Calu3 (cell line): ENCODE measurements at places on chromosomes 2 and 18.

- no peak for DNase-seq
Observed at GRCh38 chr2:85183479-85183878, 50.3 kb downstream of the TCF7L1 start.

GRCh38 chr2:10919771-10920621 is 8.3 kb downstream of the KCNF1 start:
- no peak for DNase-seq

GRCh38 chr18:37361335-37362157 is 204.1 kb downstream of the CELF4 start:
- no peak for DNase-seq

- no peak for DNase-seq
Observed at GRCh38 chr18:36496022-36496421, 198.5 kb downstream of the FHOD3 start.

- no peak for DNase-seq
Observed at GRCh38 chr2:75317316-75317715, 118.0 kb upstream of the TACR1 start.

GRCh38 chr2:196205881-196206435 is 34.6 kb upstream of the STK17B start:
- DNase-seq, result no peak

GRCh38 chr2:96507957-96508520 is 2.9 kb upstream of the NEURL3 start:
- peak; percentile 89 for DNase-seq

DNA sequence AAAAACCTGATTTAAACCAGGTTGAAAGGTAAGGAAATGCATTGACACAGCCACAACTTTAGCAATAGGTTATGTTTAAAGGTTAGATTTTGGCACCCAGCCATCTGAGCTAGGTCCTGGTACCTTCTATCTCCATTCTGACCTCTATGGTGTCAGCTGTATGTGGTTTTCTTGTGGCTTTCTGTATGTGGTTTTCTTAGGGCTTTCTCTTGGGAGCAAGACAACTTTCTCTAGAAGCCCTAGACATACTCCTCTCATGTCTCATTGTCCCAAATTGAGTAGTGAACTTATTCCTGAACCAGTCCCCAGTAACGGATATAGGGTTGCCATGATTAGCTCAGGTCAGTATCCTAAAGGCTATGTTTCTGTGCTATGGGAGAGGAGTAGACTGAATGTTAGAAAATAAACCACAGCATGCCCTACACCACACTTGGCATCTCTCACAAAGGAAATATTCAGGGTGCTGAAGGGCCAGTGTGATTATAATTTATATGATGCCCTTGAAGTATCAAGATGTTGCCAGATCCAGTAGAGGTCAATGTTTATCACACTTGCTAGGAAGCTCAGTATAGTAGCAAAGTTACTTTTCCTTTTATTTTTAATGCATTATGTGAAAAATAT is 176.1 kb downstream of the CAPN13 start:
- no peak for DNase-seq

DNA sequence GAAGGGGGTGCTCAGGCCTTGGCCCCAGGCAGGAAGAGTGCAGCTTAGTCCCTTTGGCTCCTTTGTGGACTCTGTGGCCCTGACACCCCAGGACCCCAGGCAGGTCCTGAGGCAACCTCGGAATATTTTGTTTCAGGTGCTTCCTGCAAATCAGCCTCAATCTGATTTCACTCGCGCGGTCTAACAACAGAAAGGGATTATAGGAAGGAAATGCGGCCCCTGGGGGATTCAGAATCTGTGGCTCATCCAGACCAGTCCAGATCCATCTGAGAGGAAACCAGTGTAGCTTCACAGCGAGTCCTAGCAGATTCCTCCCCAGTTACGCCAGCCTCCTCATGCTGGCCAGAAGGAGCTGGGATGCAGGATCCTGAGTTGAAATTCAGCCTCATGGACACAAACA is 59.5 kb upstream of the YWHAQ start:
- DNase-seq, result no peak

- no peak for DNase-seq
Observed at GRCh38 chr18:22974707-22975106, 41.6 kb downstream of the RBBP8 start.

DNA sequence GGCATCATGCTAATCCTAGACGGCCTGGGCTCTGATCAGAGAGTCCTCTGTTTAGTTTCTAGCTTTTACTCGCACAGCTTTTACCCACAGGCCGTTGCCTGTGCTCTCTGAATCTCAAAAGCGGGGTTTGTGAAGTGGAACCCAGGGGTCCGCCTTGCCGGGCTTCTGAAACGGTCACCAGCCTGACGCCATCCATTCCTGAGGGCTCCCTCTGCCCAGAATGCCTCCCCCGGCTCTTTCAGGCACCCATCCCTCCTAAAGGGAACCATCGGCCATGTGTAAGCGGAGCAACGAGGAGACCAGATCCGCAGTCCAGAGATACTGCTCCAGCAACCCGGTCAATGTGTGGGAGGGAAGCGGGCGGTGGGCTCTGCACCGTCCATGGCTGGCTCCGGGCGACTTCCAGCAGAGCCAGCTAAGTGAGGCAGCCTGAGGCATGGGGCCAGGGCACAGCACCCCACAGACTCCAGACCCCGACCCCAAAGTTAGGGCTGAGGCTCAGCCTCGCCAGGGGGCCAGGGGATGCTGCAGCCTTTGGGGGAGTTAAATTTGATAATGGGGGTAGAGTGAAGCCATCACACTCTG is 28.8 kb downstream of the SALL3 start:
- DNase-seq, result no peak

DNA sequence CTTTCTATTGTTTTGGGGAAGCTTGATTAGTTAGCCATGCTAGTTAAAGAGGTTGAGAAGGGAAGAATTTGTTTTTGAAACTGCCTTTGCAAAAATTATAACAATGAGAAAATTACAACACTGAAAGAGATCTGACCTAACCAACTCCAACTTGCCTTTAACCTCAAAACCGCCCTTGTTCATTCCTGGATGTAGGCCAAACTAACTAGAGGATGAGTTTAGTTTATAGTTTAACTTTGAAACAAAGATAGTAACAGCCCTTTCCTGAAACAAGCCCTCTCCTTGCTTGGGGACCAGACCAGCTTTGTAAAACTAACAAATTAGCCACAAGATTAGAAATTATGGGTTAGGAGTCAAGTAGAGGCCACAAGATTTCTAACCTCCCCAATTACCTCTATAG is 713.9 kb downstream of the CPS1 start:
- no peak for DNase-seq

DNA sequence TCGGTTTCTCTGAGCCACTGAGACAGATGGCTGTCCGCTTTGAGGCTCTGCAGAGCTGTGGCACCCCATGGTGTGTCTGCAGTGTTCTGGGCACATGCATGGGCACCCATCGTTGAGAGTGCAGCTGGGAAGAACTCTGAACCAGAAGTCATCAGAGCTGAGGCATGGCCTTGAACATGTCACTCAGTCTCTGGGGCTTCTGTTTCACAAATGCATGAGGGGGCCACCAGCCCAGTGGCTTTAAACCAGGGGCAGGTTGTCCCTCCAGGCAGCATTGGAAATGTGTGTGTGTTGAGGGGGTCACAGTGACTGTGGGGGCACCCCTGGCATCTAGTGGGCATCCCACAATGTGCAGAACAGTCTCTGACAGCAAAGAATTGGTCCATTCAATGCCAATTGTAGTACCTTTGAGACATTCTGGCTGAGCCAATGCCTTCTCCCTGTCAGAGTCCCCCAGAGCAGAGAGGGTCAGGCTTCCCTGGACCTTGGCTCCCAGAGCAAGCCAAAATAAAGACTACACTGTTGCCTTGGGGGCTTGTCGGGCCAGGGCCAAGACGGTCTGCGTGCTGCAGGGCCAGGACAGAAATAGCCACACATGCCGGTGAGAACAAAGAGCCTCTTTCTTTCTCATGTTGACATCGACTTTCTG is 9.3 kb upstream of the PSMD1 start:
- DNase-seq, result peak; percentile 22

GRCh38 chr2:6081955-6082624 is 389.9 kb downstream of the SOX11 start:
- no peak for DNase-seq

DNA sequence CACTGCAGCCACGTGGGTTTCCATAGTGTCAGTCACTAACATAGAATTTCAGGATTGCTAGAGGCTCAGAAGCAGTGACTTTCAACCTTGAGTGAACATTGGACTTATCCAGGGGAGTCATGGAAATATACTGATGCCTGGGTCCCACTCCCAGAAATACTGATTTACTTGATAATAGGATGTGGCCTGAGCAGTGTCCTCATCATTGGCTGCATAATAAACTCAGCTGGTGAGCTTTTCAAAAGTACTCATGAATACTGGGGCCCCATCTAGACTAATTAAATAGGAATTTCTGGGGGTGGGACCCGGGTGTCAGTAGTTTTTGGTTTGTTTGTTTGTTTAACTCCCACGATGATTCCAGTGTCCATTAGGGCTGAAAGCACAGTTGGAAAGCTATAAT is 141.4 kb downstream of the COL4A4 start:
- DNase-seq, result no peak

DNA sequence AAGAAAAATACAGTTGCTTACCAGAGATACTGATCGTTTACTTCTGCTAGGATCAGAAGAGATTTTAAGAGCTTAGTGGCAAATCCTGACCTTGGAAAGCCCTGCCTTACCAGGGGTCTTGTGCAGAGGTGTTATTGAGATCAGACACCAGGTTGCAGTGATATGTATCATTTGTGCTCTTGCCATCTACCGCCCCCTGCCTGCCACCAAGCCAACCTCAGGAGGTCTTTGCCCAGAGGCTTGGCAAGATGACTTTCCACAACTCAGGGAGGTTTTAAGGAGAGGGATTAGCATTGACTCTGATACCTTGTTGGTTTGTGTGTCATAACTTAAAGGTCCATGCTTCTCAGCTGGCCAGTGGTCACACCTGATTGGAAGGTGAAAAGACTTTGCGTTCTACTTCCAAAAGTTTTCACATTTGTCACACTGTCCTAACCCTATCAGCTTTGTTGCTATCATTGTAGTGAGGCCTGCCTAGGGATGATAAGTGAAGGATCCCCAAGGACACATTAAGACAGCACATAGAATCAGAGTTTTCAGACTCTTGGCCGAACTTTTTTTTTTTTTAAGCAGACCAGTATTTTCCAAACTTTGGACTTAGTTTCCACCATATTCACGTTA is 46.2 kb upstream of the MGAT5 start:
- DNase-seq, result peak; percentile 70

DNA sequence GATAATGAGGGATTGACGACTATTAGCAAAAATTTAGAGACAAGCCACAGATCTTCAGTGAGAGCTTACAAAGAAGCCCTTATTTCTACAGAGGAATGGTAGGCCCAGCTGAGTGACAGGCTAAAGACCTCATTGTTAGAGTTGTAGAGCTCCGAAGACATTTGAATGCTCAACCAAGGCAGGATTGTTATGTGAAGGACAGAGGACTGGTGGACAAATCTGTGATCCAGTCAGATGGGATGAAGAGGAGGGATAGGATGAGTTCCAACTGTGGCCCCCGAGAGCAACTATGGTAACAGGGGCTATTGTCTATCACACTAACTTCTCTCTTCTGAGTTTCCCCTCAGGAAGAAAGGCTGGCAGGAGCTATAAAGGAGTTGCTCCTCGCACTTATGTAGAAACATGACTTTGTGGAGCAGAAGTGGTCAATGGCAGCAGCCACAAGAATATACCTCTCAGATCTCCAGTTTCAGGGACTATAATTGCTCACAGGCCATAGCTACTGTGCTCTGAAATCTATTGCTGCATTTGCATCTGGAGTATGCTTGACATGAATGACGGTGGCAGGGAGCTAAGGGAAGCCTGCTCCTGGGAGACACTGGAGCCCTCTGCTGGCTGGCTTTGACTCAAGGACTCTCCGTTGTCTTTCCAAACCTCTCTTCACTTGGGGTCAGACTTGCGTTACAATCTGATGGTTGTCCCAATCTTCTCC is 50.3 kb upstream of the GREB1L start:
- DNase-seq, result peak; percentile 68

- no peak for DNase-seq
Observed at GRCh38 chr2:24857746-24858145, 62.3 kb downstream of the ADCY3 start.

DNA sequence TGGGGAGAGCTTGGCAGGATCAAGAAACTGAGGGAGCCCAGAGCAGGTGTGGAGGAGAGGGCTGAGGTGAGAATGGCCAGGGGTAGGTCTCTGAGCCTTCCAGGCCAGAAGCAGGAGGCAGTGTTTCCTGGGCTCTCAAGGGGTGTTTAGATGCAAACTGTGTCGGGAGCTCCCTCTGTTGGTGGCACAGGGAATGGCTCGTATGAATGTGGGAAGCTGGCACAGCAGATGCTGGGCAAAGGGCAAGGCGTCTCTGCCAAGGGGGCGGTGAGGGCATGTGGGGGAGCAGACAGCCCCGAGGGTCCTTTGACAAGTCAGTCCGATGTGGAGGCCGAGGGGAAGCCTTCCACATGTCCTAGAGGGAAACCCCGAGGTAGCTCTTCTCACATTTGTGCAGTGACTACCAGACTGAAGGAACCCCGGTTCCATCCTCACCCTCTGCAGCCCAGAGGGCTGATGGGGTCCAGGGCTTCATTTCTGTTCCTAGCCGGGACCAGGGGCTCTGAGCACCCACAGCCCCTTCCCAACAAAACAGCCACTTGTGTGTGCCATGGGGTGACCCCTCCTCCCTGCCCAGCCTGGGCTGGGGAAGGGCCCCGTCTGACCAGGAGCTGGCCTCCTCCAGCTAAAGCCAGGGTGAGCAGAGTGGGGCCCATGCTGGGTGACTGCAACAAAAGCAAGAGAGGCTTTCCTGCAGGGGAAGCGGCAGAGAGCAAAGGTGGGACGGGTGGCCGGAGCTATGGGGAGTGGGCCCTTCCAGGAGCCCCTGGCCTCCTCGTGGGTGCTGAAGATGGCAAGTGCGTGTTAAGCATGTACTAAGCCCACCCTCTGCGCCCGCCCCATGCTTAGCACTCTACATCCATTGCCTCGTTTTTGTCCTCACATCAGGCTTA is 103.4 kb downstream of the SEPTIN10 start:
- peak; percentile 79 for DNase-seq

DNA sequence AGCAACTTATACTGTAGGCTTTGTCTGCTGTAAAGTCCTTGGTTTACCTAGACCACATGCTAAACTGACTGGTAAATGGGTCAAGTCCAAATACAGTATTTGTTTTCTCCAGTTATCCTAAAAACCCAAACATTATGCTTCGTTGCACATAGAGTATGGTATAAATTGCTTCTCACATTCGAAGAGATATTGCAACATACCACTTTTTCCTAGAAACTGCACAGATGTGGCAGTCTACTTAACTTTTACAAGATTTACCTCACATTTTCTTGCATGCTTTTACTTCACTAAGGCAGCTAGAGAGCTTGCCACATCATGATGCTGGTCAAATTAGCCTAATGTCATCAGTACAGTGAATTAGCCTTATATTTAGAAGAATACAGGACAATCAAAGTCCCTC is 66.0 kb upstream of the SCN7A start:
- no peak for DNase-seq

GRCh38 chr2:65232636-65233035 is 5.0 kb downstream of the ACTR2 start:
- DNase-seq, result no peak

- DNase-seq, result no peak
Observed at GRCh38 chr2:76640905-76641304, 881.3 kb downstream of the LRRTM4 start.
